Prostate gland (tissue), 2 donors: ENCODE measurements at places on chromosomes 13 and 19. TPM values are rescaled to one million over a fixed set of nuclear protein-coding genes. Genes with fewer than 3 reads are reported as not detected.

APC2 gene
- total RNA-seq = 2.2 TPM

AP1M2 gene
- total RNA-seq = 28.1 TPM

TGFBR3L gene
- not detected for total RNA-seq

JSRP1 gene
- total RNA-seq = not detected

OR7C1 gene
- total RNA-seq = 5.1 TPM

MISP gene
- 9.3 TPM for total RNA-seq

APOC4 gene
- total RNA-seq = not detected

LACC1 gene
- 8.6 TPM for total RNA-seq

MBD3L2 gene
- total RNA-seq = not detected

ZNF230 gene
- total RNA-seq = 3.5 TPM

GAPDHS gene
- 13.4 TPM for total RNA-seq
